ENCODE measurements at places on chromosomes 2 and 18. TPM values are rescaled to one million over a fixed set of nuclear protein-coding genes. Genes with fewer than 3 reads are reported as not detected.

IL36G gene
- not detected for total RNA-seq

TFCP2L1 gene
- not detected for total RNA-seq

KLHL30 gene
- not detected for total RNA-seq

PSMA8 gene
- total RNA-seq: not detected

CNRIP1 gene
- 78.7 TPM for total RNA-seq

SETBP1 gene
- not detected for total RNA-seq

DNER gene
- total RNA-seq: 2.6 TPM

SAG gene
- total RNA-seq: not detected

PLB1 gene
- total RNA-seq: 0.20 TPM

BCL2 gene
- 0.27 TPM for total RNA-seq

PRSS56 gene
- not detected for total RNA-seq

COL6A3 gene
- total RNA-seq: 4.3 TPM

RNF125 gene
- total RNA-seq: 3.5 TPM

TMEM182 gene
- 0.20 TPM for total RNA-seq

KHK gene
- total RNA-seq: 2.0 TPM

HOXD10 gene
- total RNA-seq: 7.5 TPM

SOX11 gene
- not detected for total RNA-seq

CNTNAP5 gene
- not detected for total RNA-seq

All from mammary microvascular endothelial cell (primary cell).